ENCODE measurements at places on chromosomes 5 and 9.

GRCh38 chr9:76373173-76373783 lies 20.9 kb downstream of the RFK start:
- no peak for DNase-seq

DNA sequence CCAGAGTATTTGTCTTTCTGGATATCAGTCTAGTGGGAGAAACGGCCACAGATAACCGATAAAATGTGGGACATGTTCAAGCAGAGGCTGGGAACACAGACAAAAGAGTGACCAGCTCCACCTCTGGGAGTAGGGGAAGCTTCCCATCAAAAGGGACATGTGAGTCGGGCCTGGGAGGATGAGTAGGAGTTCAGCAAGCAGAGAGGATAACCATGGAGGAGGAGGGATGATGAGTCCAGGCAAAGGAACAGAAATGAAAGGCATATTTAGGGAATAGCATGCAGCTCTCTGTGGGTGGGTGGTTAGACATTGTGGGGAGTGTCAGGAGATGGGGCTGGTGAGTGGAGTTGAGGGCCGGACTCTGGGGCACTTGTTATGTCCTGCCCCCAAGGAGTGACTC lies 61.5 kb downstream of the ERGIC1 start:
- no peak for DNase-seq

GRCh38 chr5:50874306-50875001 lies 208.0 kb downstream of the PARP8 start:
- DNase-seq, result no peak

DNA sequence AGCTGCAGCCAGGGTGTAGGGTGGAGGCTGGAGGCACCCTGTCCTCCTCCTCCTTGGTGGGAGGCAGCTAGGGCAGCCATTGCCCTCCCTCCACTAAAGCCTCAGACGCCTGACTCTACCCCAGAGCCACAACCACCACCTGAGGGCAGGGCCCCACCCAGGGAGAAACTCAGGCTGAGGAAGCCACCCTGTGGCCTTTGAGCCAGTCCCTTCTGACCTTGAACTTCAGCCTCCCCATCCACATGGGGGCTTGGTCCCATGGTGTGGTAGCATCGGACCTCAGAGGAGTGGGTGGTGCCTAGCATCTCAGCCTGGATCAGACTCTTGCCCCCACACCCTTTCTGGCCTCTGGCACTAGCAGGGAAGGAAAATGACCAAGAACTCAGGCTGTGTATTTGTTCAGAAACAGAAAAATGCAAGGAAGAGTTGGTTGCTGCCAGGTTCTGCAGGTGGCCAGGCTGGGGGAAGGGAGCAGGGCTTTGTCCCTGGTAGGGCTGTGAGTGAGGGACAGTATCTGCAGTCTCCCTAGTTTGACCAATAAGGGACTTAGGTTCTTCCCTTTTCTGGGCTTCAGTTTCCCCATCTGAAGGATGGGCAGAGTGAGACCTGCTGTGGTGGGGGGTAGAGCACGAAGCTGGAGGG lies 3.2 kb downstream of the DAB2IP start:
- DNase-seq, result no peak

GRCh38 chr9:131276891-131277286 lies 579 bp upstream of the FAM78A start:
- no peak for DNase-seq
